ENCODE measurements at places on chromosomes 7 and 10.

- no peak for DNase-seq
These were observed 5.0 kb upstream of the LGI1 start for GRCh38 chr10:93752761-93753160.

DNA sequence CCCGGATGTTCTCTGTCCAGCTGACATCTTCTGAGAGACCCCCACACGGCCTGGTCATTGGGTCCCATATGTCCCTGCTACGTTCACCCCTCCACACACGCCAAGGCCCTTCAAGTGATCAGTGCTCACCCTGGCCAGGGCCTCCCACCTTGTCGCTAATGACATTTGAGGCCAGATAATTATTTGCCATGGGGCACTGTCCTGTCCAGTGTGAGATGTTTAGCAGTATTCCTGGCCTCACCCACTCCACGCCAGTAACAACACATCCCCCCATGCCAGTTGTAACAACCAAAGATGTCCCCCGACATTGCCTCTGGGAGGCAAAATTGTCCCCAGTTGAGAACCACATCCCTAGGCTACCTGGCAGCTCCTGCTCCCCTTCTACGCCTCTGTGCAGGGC, 49.9 kb upstream of the NANOS1 start:
- DNase-seq: no peak

DNA sequence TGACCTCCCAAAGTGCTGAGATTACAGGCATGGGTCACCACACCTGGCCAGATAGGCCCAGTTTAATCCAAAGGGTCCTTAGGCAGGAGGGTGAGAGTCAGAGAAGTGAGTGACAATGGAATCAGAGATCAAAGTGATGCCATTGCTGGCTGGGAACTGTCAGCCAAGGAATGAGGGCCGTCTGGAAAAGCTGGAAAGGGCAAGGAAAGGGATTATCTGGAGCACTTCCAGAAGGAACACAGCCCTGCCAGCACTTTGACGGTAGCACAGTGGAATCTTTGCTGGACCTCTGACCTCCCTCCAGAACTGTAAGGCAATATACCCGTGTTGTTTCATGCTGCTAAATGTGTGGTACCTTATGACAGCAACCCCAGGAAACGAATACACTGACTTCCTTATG, 11.3 kb upstream of the TAS2R40 start:
- DNase-seq: no peak

GRCh38 chr10:92208157-92208720, 82.6 kb downstream of the CPEB3 start:
- DNase-seq: no peak

DNA sequence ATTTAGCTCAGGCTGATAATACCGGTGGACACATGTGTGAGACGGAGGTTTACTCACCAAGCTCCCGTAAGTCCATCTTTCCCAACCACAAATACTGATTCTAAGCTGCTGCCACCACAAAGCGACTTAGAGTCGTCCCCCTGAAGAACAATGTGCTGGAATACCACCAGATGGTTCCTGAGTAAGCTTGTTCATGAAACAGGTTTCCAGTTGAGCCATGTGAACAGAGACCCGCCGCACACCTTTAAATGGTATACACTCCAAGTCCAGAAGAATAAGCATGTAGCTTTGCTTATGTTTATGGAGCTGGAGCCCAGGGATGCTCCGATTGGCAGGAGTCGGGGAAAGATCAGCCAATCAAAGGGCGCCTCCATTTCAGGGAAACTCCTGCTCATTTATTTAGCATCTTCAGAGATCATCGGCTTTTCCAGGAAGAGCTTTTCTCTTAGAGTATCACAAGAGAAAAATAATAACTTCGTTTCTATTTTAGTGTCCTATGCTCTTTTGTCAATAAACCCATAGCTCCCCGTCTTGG, 261.6 kb upstream of the AOAH start:
- peak; percentile 87 for DNase-seq

DNA sequence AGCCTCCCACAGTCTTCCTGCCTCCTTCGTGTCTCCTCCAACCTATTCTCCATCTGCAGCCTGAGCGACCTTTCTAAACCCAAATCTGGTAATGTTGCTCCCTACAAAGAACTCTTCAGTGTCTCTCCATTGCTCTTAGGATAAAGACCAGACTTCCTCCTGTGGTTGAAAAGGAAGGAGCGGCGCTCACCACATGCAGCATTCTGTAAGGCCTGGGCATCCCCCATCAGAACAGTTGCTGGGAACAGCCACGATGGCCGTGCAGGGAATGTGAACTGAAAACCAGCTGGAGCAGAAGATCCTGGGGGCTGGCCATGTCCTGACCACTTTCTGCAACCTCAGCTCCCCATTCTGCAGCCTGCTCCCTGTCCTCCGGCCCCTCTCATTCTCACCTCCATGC, 237.8 kb upstream of the ZMIZ1 start:
- DNase-seq: no peak

GRCh38 chr7:1232623-1233332, at the start of gene UNCX:
UNCX (plus strand) TSS chr7:1232872; CDS start chr7:1233018, 146 bp downstream.
- DNase-seq: peak; percentile 78

DNA sequence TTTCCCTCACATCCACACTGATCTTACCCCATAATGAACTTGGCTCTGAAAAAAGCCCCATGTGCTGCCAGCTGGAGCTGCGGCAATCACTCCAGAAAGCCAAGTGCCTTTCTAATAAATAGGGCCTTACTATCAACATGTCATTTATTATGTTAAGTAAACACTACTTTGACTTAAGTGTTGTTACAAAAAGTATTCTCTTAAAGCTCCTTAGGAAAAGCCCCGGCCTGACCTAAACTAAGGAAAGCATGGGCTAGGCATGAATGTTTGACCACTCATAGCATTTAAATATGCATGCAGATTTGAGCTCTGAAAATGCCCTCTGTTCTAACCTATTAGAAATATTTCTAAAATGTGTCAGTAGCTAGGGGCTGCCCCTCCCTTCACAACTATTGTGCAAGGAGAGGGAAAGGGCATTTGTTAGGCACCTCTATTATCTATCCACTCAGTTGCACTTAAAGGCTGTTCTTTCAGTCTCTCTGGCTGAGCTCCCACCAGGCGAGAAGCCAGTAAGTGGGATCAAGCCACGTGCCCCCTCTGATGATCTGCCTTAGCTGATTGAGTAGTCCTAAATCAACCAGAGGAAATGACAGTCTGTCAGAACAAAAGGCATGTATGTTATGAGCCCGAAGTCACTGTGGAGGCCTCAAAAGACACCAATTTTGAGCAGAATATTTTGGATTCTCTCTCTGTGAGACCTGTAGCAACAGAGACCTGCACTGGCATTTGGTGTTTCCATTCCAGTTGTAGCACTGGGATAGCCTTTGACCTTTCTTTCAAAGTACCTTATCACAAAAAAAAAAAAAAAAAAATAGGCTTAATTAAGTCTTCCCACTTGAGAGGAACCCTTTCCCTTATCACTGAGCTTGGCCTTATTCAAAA, 77.1 kb downstream of the ITGB8 start:
- no peak for DNase-seq

DNA sequence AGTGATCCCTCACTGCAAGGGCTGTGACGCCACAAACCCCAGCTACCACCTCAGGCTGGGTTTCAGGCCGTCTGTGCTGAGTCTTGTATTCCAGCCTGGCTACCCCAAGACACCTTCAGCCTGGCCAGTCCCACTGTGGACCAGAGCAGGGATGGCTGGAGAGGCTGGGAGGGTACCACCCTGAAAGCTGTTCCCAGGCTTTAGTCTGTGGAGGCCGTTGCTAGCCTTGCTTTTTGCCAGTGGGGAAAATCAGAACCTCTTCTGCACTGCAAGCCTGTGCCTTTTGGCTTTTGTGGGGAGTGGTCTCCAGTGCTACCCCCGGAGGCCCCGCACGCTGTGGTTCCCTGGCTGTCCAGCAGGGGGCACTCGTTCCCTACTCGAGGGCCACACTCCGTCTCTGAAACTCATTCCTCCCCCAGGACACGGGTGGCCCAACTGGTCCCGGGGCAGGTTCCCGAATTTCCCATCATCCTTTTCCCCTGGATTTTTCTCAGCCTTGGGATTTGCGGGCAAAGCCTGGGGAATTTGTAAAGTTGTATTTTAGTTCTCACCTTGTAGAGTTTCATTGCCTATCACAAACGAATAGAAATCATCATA, 128.4 kb upstream of the BTBD16 start:
- DNase-seq: peak; percentile 51

DNA sequence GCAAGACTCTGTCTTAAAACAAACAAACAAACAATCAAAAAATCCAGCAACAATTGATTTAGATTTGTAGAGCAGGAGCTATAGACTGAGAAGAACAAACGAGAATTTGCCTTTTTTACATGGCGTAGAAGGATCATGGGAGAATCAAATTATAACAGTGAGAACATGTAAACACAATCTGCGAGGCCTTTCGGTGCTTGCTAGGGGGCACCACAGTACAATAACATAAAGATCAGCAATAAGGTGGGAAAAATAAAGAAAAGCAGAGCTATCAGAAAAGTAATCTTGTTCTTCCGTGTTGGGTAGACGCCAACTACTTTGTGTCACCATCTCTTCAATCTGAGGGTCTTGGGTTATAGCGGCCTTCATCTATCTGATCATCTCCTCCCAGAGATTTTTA, 82.2 kb downstream of the NOD1 start:
- DNase-seq: peak; percentile 21

- DNase-seq: no peak
These were observed 15.9 kb upstream of the CDK13 start for GRCh38 chr7:39934132-39934531.

DNA sequence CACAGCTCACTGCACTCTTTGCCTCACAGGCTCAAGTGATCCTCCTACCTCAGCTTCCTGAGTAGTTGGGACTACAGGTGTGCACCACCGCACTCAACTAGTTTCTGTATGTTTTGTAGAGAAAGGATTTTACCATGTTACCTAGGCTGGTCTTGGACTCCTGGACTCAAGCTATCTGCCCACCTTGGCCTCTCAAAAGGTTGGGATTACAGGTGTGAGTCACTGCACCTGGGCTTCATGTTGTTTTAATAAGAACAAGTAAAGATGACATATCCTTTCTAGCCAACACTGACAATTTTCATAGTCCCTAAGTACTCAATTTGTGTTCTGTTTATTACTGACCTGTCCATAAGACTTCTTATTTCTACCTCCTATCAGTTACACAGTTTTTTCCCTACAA, 16.8 kb downstream of the SEMA3C start:
- no peak for DNase-seq

DNA sequence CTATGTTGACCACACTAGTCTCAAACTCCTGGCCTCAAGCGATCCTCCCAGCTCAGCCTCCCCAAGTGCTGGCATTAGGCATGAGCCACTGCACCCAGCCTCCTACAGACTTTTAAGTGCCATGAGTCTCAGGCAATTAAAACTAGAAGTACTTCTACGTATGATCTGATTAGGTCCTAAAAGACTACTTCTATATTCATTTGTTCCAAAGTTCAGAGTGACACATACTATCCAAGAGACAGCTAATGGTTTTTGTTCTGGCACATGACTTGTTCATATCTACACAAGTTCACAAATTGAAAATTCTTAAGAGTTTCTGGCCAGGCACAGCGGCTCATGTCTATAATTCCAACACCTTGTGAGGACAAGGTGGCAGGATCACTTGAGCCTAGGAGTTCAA, 11.7 kb downstream of the ARHGAP19 start:
- DNase-seq: no peak

DNA sequence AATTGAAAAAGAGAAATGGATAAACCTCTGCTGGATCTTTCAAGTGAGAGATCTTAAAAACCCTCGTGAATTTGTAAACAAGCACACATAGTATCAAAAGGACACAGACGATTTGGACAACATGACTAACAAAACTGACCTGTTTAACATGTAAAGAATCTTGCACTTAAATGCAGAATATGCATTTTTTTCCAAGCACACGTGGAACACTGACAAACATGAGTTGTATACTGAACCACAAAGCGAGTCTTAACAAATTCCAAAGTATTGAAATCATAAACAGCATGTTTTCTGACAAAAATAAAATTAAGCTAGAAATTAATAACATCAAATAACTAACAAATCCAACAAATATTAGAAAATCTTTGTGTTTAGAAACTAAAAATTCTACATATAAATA, 65.0 kb upstream of the ZNF746 start:
- no peak for DNase-seq

GRCh38 chr7:92560602-92561001, 29.6 kb downstream of the FAM133B start:
- no peak for DNase-seq

DNA sequence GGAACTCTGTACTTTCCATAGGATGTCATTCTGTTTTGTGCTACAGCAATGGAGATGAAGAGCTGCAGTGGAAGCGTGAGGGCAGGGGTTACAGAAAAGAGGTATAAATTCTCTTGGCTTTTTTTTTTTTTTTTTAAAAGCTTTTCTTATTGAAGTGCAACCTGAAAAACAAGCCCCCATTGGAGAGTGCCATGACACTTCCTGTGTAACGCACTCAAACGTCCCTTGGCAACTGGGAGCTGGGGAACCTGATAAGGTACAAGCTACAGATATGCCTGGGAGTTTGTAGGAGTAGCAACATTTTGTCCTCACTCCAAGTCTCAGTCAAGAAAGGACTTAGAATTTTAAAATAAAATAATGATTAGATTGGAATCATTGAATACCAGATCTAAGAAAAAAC, 512.1 kb downstream of the RPS24 start:
- no peak for DNase-seq

- no peak for DNase-seq
These were observed 43.4 kb upstream of the GSDME start for GRCh38 chr7:24800667-24801066.

GRCh38 chr10:660413-660969, 29.0 kb downstream of the DIP2C start:
- DNase-seq: no peak

GRCh38 chr7:155303039-155303593, 5.4 kb downstream of the INSIG1 start:
- DNase-seq: no peak

- DNase-seq: no peak
These were observed 549.1 kb downstream of the XPNPEP1 start for GRCh38 chr10:109374215-109374614.

- no peak for DNase-seq
These were observed 181.4 kb downstream of the SUGCT start for GRCh38 chr7:40316176-40316575.

GRCh38 chr10:132163278-132163765, 23.4 kb upstream of the DPYSL4 start:
- peak; percentile 89 for DNase-seq

DNA sequence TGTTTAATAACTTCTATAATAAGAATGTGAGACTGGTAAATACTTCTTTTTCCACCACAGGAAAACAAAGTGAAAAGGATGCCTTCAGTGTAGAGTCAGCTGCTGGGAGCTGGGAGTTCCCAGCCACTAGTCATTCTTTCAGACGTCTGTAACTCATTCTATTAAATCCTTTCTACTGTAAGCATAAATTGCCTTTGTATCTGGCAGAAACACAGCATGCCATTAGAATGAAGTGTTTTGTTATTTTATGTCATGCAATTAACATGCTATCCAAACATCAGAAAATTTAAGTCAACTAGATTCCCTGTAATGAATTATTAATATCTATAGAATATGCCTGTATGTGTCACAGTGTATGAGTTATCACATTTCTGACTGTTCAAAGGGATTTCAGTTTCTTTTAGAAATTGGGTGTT, 14.3 kb downstream of the BPGM start:
- DNase-seq: no peak

GRCh38 chr10:14374745-14375445, 44.2 kb upstream of the FRMD4A start:
- no peak for DNase-seq

All from SK-N-DZ (cell line).